HEK293T (cell line): ENCODE measurements at places on chromosomes 13 and 19.

- no peak for DNase-seq
Observed at GRCh38 chr19:16222806-16223205, 25.1 kb downstream of the AP1M1 start.

DNA sequence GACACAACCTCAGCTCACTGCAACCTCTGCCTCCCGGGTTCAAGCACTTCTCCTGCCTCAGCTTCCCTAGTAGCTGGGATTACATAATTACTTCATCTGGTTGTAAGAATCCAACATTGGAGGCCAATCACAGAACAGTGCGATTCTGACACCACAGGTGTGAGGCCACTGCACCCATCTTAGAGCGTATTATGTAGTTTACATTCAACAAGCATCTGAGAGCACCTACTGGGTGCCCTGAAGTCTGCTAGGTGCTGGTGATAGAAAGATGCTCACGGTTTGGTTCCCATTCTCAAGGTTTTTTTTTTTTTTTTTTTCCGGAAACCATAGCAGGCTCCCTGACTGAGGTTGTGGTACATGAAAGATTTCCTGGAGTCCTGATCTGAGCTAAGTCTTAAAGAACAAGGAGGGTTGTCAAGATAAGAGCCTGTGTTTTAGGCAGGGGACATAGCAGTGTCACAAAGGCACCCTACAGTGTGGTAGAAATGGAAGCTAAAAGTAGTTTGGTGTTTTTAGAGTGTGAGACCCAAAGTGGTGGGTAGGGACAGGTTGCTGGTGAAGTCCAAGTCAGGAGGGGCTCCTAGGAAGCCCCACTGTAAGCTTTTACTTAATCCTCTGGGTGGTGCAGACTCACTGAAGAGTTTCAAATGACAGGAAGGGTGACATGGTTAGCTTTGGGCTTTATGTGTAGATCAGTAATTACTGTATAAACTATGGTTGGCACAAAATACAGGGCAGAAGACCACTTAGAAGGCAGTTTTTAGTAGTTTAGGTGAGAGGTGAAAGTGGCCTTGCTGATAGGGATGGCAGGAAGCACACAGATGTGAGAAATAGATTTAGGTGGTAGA, 15.2 kb downstream of the SAE1 start:
- DNase-seq, result no peak

DNA sequence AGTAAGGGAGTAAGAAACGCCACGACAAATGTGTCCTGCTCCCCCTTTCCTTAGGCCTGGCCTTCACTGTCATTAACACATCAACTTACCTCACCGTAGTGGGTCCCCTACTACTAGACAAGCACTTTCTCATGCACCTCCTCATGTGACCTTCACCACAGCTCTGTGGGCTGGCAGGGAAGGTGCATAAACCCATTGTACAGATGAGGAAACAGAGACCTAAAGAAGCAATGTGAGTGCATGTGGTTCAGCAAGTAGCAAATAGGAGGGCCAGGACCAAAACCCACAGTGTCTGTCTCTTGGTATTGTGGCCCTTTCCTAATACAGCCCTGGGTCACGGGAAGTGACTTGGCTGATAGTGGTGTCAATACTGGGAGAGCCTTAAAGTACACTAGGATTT, 5.3 kb downstream of the CCDC70 start:
- DNase-seq, result no peak

- no peak for DNase-seq
Observed at GRCh38 chr13:64546371-64546770, 2683.8 kb downstream of the PCDH9 start.

DNA sequence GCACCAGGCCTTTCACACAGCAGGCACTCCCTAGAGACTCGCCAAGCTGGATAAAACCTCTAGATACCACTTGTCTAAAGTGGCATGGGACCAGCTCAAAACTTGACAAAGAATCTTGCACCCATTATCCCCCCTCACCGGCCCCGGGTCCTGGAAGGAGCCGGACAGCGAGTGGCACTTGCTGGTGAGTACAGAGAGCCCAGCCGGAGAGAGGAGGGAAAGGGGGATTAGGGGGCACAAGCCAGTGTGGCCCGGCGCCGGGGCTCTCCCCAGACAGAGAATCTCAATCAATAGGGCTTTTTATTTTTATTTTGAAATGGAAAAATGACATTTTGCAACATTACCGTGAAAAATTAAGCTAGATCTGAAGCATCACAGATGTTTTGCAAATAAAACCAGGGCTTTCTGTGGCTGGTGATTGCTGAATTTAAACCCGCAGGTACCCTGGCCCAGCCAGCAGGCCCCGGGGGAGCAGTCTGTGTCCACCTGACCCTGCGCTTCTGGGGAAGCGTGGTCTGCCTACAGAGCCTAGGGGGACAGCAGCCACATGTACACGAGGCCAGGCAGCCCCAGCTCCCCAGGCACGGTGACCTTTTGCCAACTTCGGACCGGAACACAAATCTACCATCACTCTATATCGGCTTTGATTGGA, 10.0 kb upstream of the VSTM2B start:
- no peak for DNase-seq

- DNase-seq, result no peak
Observed at GRCh38 chr13:26980099-26981031, 191.2 kb downstream of the USP12 start.

- no peak for DNase-seq
Observed at GRCh38 chr19:47820410-47820809, 1.3 kb upstream of the CRX start.

- no peak for DNase-seq
Observed at GRCh38 chr13:113442354-113442984, 10.8 kb downstream of the ADPRHL1 start.

GRCh38 chr19:1248139-1248785, at the start of gene MIDN:
TSS of gene MIDN (plus strand) at chr19:1248583. CDS start at chr19:1250297, 1,714 bp downstream.
- peak; percentile 49 for DNase-seq

DNA sequence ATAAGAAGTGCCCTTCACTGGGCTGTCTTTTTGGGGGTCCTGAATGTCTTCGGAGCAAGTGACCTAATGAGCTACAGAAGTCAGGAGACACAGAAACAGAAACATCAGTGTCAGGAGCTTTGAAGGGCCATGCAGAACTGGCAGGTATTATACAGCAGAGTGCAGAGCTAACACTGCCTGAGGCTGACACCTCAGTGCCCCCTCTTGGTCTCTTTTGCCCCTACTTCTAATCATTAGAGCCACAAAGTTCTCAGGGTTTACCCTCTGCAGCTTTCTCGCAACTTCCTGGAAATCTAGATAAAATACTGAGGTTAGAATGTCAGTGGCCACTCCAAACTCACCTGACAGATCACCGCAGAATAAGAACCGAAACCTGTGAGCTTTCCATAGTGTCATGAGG, 172.7 kb downstream of the B3GLCT start:
- DNase-seq, result no peak

- no peak for DNase-seq
Observed at GRCh38 chr13:36887758-36888521, 32.1 kb downstream of the SMAD9 start.

- DNase-seq, result no peak
Observed at GRCh38 chr13:41991936-41992335, 31.0 kb upstream of the VWA8 start.

DNA sequence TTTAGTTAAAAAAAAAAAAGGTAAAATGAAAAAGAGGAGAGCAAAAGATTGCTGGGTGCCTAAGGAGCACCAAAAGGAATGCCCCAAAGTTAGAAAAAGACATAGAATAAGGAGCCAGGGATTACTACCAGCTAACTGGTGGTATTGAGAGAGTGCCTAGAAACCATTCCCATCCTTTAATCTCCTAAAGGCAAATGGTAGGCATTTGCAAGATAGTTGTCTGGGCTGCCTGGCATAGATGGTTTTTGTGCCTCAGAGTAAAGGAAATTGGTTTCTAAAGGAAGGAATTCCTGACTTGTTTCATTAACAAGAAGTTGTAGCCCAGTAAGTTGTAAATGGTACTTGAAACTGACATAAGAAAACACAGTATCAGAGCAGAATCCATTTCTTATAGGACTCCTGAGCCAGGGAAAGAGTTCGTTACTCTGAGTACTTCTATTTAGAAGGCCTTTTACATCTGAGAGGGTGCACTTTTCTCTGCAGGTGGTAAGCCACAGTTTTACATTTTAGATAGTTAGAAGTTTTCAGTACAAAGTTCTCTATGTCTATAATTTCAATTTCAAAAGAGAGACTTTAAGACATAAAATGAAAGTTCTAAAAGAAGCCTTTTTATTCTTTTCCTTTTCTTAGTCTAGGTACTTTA, 92.6 kb downstream of the OLFM4 start:
- no peak for DNase-seq

- DNase-seq, result no peak
Observed at GRCh38 chr13:99231721-99232120, 26.5 kb downstream of the GPR18 start.

DNA sequence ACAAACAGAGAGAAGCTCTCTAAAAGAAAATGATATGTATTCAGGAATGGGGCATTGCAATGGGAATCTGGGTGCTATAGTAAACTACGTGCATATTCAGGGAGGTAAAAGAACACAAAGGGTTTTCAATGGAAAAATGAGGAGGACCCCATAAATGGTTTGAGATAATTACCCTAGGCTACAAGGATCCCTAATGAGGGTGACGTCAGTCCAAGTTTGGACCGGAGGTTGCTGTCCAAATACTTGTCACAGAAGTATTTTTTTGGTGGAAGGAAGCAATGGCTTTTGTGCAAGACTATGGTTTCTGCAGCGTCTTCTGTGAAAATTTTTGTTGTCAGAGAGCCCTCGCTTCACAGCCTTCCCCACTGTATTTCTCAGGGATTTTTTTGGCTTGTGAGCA, 995 bp upstream of the CEACAM18 start:
- no peak for DNase-seq

- no peak for DNase-seq
Observed at GRCh38 chr19:35911173-35911572, 3.1 kb upstream of the TYROBP start.

GRCh38 chr19:6276447-6276846, 3.3 kb downstream of the MLLT1 start:
- no peak for DNase-seq

- DNase-seq, result no peak
Observed at GRCh38 chr19:1452802-1453524, 3.0 kb downstream of the APC2 start.

DNA sequence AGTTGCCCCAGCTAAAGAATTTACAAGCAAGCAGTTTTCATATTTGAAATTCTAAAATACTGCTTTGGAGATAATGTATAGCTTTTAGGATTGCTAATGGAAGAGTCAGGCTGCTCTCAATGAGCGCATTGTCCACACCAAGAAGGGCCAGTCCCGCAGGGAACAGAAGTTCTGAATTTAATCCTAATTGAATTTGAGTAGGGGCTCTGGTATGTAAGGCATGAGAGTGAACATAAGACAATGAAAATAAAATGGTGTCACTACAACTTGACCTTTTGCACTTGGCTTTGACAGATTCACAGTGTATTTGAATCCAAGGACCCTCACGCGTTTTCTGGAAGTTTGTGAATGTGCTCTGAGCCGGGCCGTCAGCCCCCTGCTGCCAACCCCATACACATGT, 32.6 kb downstream of the RAB20 start:
- no peak for DNase-seq

DNA sequence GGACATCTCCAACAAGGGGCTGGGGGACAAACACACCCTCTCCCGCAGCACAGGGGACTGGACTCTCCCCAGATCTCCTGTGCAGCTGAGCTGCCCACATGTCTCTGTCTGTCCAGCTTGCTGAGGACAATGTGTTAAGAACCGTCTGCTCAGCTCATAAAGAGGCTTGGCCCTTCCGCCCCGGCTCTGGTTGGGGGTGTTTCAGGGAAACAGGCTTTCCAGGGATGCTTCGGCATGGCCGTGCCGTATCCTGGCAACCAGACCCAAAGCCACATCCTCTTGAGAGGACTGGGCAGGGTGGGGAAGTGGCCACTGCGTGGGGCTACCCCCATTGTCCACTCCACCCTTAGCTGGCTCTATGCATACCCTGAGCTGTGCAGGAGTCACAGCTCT, 41.1 kb upstream of the CHST8 start:
- DNase-seq, result no peak

GRCh38 chr13:90184355-90184754, 1163.1 kb upstream of the MIR17HG start:
- no peak for DNase-seq

DNA sequence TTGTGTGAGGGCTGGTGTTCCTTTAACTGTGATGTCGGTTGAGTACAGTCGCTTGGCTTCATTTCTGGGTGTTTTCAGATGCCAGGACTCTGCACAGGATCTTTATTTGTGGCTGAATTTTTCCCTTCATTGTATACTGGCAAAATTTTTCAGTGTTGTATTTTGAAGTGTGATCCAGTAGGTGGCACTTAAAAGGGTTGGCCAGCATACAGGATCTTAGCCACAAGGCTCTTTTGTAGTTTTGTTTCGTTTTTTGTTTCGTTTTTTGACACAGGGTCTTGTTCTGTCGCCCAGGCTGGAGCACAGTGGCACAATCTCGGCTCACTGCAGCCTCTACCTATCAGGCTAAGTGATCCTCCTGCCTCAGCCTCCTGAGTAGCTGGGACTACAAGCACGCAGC, 8.7 kb downstream of the FCAR start:
- DNase-seq, result no peak

- DNase-seq, result no peak
Observed at GRCh38 chr13:113305208-113305607, 8.2 kb downstream of the LAMP1 start.

GRCh38 chr13:33319859-33320258, 34.3 kb upstream of the STARD13 start:
- DNase-seq, result no peak

DNA sequence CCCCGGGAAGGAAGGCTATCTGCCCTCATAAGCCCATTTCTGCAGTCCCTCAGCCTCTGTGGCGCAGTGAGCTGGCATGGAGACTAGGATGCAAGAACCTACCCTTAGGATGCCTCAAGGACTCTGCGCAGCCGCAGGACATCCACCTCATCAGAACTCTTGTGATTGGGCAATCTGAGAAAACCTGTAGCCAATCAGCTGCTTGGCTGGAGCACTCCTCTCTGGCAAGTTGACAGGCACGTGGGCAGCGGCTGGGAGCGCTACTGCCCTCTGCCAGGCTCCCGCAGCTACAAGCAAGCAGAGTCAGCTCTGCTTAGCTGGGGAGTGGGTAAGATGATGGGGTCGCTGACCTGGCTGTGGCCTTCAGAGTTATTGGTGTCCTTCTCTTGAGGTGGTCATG, 1.5 kb upstream of the ECSIT start:
- peak; percentile 37 for DNase-seq

- DNase-seq, result no peak
Observed at GRCh38 chr13:94400874-94401273, 78.6 kb downstream of the DCT start.

DNA sequence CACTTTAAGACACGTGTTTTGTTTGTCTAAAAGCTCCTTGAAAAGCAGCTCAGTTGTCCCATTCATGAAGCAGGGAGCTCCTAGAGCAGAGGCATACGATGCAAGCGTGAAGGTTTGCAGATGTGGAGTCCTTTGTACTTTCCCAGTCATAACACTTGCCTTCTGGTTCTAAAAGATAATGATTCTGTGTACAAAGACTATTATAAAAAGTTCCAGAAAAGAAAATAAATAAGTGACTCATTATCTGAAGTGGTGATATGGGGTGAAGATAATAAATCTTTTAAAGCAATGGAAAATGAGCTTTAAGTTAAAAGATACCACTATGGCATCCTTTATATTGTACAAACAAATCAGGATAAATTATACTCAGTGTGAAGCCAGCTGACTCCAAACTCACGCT, 569.9 kb downstream of the MYO16 start:
- DNase-seq, result no peak
